Cardiac muscle cell (in vitro differentiated cells and primary cell): ENCODE measurements at places on chromosomes 7 and 10. TPM values are rescaled to one million over a fixed set of nuclear protein-coding genes. Genes with fewer than 3 reads are reported as not detected.

The CCSER2 gene
- 32.9 and 34.7 TPM in 2 replicates for polyA plus RNA-seq

GRCh38 chr7:105189859-105190492 lies 176.0 kb downstream of the KMT2E start:
- no peaks in the 10 kb centered on the region for H3K4me1 ChIP-seq
- no peak overlapping the region for H3K27ac ChIP-seq
- H3K36me3 ChIP-seq: no peaks in the 10 kb centered on the region
- no peaks in the 10 kb centered on the region for H3K27me3 ChIP-seq
- DNase-seq: no peak
- H3K4me3 ChIP-seq: no peak overlapping the region

The CYP3A4 gene
- not detected in 2 replicates for polyA plus RNA-seq

- H3K4me3 ChIP-seq: no peak overlapping the region
- no peaks in the 10 kb centered on the region for H3K4me1 ChIP-seq
- no peak overlapping the region for H3K27ac ChIP-seq
- no peaks in the 10 kb centered on the region for H3K27me3 ChIP-seq
- DNase-seq: no peak
- H3K36me3 ChIP-seq: no peaks in the 10 kb centered on the region
Measured at GRCh38 chr10:111379534-111380187, 302.8 kb downstream of the ADRA2A start.

DNA sequence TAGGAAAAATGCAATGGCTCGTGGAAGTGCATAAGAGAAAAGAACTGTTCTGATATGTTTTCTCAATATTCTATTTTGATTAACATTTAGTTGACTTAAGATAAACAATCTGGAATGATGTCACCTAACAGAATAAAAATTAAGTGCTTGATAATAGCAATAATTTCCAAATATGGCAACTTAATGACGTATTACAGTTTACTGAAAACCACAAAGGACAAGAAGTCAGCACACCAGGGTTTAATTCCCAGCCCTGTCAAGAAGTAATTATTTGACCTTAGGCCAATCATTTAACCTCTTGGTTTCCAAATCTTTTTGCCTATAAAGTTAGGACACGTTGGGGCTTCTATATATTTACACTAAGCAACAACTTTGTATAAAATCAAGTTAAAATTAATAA lies 95.7 kb downstream of the CABCOCO1 start:
- no peak overlapping the region for H3K4me3 ChIP-seq
- H3K27ac ChIP-seq: no peak overlapping the region
- H3K27me3 ChIP-seq: no peaks in the 10 kb centered on the region
- H3K36me3 ChIP-seq: no peaks in the 10 kb centered on the region
- DNase-seq: no peak

GRCh38 chr7:134324107-134324506 lies 7.4 kb upstream of the SLC35B4 start:
- H3K27ac ChIP-seq: no peak overlapping the region
- H3K4me3 ChIP-seq: no peak overlapping the region

The UCN3 gene
- not detected in 2 replicates for polyA plus RNA-seq

The C10orf90 gene
- not detected in 2 replicates for polyA plus RNA-seq

DNA sequence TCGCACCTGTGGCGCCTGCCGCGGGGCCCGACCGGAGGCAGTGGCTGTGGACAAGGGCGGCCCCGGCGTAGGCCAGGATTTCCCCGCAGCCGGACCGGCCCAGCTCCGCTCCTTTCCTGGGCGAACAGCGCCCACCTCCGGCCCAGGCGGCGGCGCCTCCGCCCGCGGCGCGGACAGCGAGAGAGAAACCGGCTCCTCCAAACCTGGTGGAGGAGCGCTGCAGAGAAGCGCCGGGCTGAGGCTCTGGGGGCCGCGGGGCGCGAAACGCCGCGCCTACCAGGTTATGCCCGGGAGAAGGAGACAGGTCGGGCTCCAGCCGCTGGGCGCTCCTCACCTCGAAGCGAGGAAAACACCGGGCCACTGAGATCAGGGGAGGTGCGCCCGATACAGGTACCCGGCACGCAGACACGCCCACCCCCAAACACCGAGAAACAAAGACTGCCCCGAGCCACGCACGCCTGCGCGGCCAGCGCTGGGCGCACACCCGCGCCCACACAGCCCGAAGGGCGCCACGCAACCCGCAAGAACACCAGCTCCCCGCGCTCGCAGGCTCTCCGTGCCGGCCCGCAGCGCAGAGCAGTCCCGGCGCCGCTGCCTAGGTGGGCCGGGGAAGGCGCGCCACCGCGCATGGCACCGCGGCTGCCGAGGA lies 3.3 kb downstream of the GRID1 start:
- DNase-seq: peak; percentile 27
- peak overlapping the region; percentile 36 for H3K4me3 ChIP-seq
- peaks cover 61% of the 10 kb centered on the region for H3K27me3 ChIP-seq
- peaks cover 16% of the 10 kb centered on the region for H3K4me1 ChIP-seq
- no peak overlapping the region for H3K27ac ChIP-seq

GRCh38 chr10:71970869-71971268 lies 6.7 kb downstream of the CHST3 start:
- H3K4me1 ChIP-seq: peaks cover 18% of the 10 kb centered on the region
- no peak overlapping the region for H3K4me3 ChIP-seq
- H3K27ac ChIP-seq: peak overlapping the region; percentile 77
- no peaks in the 10 kb centered on the region for H3K36me3 ChIP-seq
- DNase-seq: no peak

- H3K4me1 ChIP-seq: no peaks in the 10 kb centered on the region
- DNase-seq: no peak
- no peak overlapping the region for H3K4me3 ChIP-seq
Measured at GRCh38 chr10:92202536-92202935, 88.3 kb downstream of the CPEB3 start.

The GBX1 gene
- 1.1 and 1.3 TPM in 2 replicates for polyA plus RNA-seq
